Lung (tissue), 17 donors: ENCODE measurements at places on chromosomes 5 and 9. TPM values are rescaled to one million over a fixed set of nuclear protein-coding genes. Genes with fewer than 3 reads are reported as not detected.

DNA sequence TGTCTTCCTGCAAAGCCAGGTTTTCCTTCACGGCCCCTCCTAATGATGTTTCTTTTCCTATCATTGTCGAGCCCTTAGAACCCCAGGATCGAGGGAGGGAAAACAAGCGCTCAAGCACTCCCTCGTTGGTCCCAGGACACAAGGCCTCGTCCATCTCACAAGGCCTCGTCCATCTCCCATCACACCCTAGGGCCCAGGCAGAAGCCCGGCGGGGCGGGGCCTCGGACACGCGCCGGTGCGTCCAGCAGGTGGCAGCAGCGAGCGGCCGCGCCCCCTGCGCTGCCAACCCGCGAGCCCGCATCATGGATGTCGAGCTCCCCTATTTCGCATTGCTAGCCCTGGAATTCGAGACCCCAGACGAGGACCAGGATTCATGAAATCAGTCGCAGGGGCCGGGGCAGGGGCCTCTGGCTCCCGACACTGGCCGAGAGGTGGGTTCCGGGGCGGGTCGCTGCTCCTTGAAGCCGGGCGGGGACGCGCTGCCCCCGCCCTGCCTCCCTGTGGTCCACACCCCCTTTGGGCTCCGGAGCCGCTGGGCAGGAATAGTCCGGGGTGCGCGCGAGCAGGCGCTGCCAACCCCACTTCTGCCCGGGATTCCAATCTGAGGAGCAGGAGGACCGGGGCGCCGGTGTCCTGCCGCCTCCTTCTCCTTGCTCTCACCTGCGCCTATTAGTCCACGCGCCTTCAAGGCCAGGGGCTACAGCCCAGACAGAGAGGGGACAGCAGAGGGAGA lies at the start of gene ABLIM3:
ABLIM3 (plus strand) TSS at position 270 of the 733 bp plus-strand sequence. CDS start 603 bp downstream, outside the sequence.
- peak; percentile 85 for DNase-seq

DNA sequence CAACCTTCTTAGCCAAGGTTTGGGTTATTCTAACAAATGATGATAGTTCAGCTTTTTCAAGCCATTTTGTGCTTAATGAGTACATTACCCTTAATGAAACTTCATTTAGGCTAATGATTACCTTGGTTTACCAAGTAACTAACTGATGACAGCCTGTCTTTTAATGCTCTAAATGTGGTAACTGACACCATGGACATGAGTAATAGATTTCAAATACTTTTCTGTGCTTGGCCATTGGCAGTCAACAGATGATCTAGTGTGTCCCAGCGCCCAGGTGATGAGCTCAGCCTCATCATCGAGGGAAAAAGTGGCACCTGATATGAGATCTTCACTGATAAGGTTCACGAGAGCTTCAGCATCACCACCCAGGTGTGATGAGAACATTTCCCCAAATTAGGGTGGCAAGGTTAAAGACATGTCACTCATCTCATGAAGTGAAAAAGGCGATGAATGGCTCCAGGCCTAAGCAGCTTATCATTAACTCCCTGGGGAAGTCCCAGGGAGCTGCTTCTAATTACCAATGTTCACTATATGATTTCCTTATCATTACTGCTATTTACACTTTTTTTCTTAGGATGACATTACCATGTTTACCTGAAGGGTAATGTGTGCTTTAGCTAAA lies 296.0 kb downstream of the SPOCK1 start:
- no peak for DNase-seq

Gene SLC44A1
- total RNA-seq: 61.7 TPM

- DNase-seq: no peak
Measured at GRCh38 chr9:9284201-9284600, 1328.6 kb downstream of the PTPRD start.

Gene ENTREP1
- 47.9 TPM for total RNA-seq

Gene KDM4C
- 38.1 TPM for total RNA-seq

DNA sequence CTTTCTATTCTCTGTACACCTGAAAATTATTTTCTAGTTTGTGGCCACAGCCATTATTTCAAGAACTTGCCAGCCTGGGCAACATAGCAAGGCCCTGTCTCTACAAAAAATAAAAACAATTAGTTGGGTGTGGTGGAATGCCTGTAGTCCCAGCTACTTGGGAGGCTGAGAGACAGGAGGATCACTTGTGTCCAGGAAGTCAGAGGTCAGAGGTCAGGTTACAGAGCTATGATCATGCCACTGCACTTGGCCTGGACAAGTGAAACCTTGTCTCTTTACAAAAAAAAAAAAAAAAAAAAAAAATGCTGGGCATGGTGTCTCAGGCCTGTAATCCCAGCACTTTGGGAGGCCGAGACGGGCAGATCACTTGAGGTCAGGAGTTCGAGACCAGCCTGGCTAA lies 58.3 kb downstream of the HMGCR start:
- no peak for DNase-seq

DNA sequence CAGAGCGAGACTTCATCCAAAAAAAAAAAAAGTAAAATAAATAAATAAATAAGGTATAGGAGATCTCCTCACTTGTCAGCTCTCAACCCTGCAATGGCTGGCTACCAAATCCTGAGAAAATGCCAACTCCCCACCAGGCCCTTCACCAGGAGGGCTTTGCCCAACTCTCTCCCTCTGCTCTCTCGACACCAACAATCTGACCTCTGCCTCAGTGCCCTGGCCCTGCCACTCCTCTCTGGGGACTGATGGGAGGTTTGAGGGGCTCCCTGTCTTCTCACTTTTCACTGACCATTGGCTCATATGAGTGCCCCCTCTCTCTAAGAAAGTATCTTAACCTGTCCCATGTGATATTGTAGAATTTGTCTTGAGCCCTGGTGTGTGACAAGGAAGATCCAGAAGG lies 52.6 kb upstream of the SH3PXD2B start:
- DNase-seq: no peak

- DNase-seq: no peak
Measured at GRCh38 chr9:113851873-113852272, 24.2 kb upstream of the ZNF618 start.

Gene THBS4
- 1.7 TPM for total RNA-seq

DNA sequence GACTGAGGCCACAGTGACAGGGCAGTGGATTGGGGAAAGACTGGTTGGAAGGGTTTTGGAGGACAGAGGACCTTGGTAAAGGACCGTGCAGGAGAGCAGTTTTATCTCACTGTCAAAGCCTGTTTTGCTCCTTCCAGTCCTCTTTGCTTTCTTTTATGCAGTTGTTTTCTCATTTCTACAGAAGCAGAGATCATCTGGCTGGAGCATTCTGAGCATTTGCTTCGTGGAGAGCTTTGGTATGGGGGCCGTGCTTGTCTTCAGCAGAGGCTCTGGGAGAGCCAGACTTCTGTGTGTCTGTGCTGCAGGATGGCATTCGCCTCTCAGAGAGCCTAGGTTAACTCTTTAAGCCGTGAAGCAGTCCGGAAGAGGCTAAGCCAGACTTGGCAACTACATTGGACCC lies 171.8 kb upstream of the TUT7 start:
- no peak for DNase-seq

Gene DCTN3
- 39.8 TPM for total RNA-seq

Gene IL3
- not detected for total RNA-seq

GRCh38 chr9:132006677-132007370 lies 72.8 kb downstream of the MED27 start:
- DNase-seq: no peak

Gene TMEM38B
- total RNA-seq: 8.9 TPM

GRCh38 chr5:122007546-122007945 lies 45.8 kb downstream of the SRFBP1 start:
- DNase-seq: no peak

Gene LRRC19
- total RNA-seq: 0.28 TPM

Gene FOXD4
- 0.34 TPM for total RNA-seq

Gene EFNA5
- 18.4 TPM for total RNA-seq

DNA sequence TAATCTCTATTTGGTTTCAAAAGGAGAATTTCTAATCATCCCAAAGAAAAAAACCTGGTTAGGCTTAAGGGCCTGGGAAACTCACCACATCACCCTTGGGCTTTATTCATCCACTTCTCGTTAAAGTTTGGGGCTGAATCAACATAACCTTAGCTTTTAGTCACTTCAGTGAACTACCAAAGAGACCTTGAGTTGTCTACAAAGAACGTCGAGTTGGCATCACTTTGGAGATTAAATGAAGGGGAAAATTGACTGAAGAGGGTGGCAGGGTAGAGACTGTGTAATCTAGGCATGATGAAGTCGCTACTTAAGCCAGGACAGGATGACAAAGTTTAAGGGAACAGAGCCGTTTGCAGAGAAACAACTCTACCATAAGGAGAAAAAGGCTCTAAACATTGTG lies 341.4 kb downstream of the RAB3C start:
- DNase-seq: no peak

Gene MYO10
- 71.5 TPM for total RNA-seq

Gene POLR3G
- 1.1 TPM for total RNA-seq

GRCh38 chr9:36029765-36030528 lies 6.8 kb upstream of the RECK start:
- DNase-seq: peak; percentile 32

Gene GLT6D1
- not detected for total RNA-seq

DNA sequence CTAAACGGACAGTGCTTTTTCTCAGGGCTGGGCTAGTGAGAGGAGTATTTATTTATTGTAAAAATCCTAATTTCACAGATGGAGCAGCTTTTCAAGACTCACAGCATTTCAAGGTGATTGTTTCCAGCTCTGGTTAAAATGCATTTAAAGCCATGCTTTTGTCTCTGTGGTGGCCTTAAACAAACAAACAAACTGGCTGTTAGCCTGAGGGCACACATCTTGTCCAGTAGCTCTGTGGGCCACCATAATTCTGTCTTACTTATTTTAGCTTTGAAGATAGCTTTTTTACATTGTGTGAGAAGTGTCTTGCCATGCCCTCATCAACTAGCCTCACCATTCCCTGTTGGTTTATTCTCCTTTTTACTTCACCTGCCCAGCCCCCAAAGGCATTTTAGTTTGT lies 218.2 kb downstream of the PSAT1 start:
- DNase-seq: no peak

Gene PCA3
- 0.09 TPM for total RNA-seq

DNA sequence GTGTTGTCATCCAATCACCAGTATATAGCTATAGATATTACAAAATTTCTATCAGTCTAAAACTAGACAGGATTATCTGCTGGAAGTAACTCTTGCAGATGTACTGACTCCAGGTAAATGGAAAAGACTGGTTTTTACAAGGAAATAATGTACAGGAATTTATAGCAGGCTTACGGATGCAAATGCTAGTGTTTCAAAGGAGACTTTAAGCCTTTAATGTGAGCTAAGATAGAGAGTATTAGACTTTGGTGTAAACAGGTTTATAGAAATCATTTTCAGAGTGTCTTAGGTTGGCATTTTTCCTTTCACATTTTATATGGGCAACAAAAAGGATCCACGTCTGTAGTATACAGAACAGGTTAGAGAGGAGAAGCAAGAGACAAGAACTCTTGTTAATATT lies 16.1 kb downstream of the ZNF608 start:
- DNase-seq: no peak

- DNase-seq: no peak
Measured at GRCh38 chr5:157785801-157786200, 42.3 kb downstream of the LSM11 start.

Gene ARL15
- 18.2 TPM for total RNA-seq

GRCh38 chr5:170235876-170236864 lies 3.4 kb downstream of the C5orf58 start:
- no peak for DNase-seq

GRCh38 chr5:74851684-74852353 lies 14.4 kb downstream of the FAM169A start:
- no peak for DNase-seq

- no peak for DNase-seq
Measured at GRCh38 chr9:132536124-132536523, 46.3 kb upstream of the BARHL1 start.

GRCh38 chr5:4366628-4367027 lies 771.0 kb downstream of the IRX1 start:
- DNase-seq: no peak

GRCh38 chr9:88789785-88790184 lies 201.5 kb upstream of the S1PR3 start:
- no peak for DNase-seq

DNA sequence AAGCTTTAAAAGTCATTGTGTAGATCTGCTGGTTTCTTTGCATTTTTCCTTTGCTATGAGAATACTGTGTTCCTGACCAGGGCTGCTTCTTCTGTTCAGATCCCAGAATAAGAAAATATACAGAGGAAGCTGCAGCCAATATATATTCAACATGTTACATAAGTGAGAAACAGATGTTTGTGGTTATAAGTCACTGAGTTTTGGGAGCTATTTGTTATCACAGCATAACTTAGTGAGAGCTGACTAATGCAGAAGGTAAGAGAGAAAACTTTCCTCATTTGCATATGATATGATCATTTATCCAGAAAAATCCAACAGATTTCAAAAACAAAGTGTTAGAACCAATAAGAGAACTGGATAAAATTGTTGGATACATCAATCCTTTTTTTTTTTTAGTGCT lies 136.3 kb upstream of the NR3C1 start:
- DNase-seq: no peak

GRCh38 chr9:99433555-99433954 lies 211.5 kb downstream of the SEC61B start:
- DNase-seq: no peak

Gene DMRTA1
- total RNA-seq: 4.2 TPM

GRCh38 chr5:172929371-172929838 lies 29.8 kb upstream of the RPL26L1 start:
- DNase-seq: no peak

- DNase-seq: peak; percentile 63
Measured at GRCh38 chr9:107389617-107390071, 99.9 kb downstream of the KLF4 start.

Gene GFRA3
- 0.57 TPM for total RNA-seq
